Stimulated activated CD4-positive, alpha-beta T cell treated with anti-CD3 and anti-CD28 coated beads, Interleukin-1b, Interleukin-23, amount 100 ng/mL, for 48 hours (primary cell): ENCODE measurements at places on chromosomes 7 and 10.

DNA sequence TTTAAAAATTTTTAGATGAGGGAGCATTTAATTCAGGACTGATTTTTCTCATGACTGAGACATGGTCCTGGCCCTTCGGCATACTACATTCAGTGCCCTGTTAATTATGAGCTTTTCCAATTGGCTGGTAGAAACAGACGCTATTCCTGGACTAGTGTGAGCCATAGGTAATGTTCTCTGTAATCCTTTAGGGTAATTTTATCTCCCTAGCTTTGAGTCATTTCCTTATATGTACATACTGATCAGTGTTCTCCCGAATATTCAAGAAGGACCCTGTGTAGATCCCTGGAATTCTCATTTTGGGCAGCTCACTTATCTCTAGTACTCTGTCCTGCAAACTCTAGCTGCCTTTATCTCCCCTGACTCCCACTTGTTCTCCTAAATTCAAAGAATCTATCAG, 92.6 kb upstream of the NPY start:
- no peak for DNase-seq

GRCh38 chr7:44431091-44431608, 59.3 kb downstream of the NUDCD3 start:
- DNase-seq, result no peak

GRCh38 chr10:67015225-67015624, 89.4 kb downstream of the LRRTM3 start:
- no peak for DNase-seq

DNA sequence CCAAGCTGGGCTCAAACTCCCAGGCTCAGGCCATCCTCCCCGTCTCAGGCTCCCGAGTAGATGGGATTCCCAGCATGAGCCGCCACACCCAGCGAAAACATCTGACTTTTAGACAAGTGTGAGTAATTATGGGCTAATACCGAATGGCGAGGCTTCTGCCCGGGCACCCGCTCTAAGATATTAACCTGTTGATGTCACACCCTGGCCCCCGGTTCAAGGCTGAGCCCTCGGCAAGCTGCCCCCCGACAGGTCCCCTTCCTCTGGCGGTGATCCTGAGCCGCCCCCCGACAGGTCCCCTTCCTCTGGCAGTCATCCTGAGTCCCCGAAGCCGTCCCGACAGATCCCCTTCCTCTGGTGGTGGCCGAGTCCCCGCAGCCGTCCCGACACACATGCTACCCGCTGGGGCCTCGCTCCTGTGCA, 5.2 kb downstream of the PSMG3 start:
- no peak for DNase-seq

- DNase-seq, result no peak
Observed at GRCh38 chr7:140719721-140720120, 23.2 kb downstream of the NDUFB2 start.

GRCh38 chr10:58943960-58944359, 232.5 kb upstream of the PHYHIPL start:
- no peak for DNase-seq

GRCh38 chr10:13633689-13634088, 46.9 kb downstream of the PRPF18 start:
- no peak for DNase-seq

DNA sequence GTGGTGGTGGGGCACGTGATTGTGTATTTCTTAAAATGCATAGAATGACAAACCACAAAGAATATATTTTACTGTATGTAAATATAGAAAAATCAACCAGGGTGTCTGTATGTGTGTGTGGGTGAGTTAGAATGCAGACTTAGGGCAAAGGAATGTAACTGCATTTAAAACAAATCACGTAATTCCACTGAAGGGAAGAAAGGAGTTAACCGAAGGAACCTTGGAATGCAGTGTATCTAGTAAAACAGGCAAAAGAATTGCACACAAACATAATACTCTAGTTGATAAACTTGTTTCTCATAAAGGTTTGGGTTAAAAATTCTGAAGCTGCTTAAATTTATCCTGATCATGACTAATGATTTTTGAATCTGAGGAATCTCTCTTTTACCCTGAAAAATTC, 134.9 kb downstream of the ADRA2A start:
- no peak for DNase-seq

- no peak for DNase-seq
Observed at GRCh38 chr7:112882511-112882910, 92.3 kb upstream of the TMEM168 start.

GRCh38 chr10:15805395-15806058, 54.8 kb downstream of the MINDY3 start:
- DNase-seq, result no peak

- no peak for DNase-seq
Observed at GRCh38 chr7:112635742-112636141, 154.5 kb downstream of the TMEM168 start.

DNA sequence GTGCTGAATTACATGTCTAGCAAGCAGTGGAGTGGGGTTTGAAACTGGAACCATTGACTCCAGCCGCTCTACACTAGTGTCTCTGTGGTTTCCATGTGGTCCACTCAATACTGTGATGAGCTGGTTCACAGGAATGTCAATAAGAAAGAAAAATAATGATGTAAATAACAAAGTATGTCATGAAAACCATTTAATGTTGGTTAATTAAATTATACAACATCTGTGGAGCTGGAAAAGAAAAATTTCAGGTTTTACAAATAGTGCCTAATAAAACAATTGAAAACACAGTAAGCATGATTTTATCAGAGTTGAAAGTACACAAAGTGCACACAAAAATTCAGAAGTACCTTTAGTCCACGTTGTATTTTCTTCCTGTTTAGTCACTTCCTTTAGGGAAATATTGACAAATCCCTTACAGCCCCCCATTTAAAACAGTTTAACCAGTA, 28.7 kb upstream of the NAMPT start:
- no peak for DNase-seq

- DNase-seq, result no peak
Observed at GRCh38 chr7:93719546-93719945, 145.0 kb upstream of the CALCR start.

GRCh38 chr7:68752485-68753178, 845.6 kb upstream of the AUTS2 start:
- no peak for DNase-seq

DNA sequence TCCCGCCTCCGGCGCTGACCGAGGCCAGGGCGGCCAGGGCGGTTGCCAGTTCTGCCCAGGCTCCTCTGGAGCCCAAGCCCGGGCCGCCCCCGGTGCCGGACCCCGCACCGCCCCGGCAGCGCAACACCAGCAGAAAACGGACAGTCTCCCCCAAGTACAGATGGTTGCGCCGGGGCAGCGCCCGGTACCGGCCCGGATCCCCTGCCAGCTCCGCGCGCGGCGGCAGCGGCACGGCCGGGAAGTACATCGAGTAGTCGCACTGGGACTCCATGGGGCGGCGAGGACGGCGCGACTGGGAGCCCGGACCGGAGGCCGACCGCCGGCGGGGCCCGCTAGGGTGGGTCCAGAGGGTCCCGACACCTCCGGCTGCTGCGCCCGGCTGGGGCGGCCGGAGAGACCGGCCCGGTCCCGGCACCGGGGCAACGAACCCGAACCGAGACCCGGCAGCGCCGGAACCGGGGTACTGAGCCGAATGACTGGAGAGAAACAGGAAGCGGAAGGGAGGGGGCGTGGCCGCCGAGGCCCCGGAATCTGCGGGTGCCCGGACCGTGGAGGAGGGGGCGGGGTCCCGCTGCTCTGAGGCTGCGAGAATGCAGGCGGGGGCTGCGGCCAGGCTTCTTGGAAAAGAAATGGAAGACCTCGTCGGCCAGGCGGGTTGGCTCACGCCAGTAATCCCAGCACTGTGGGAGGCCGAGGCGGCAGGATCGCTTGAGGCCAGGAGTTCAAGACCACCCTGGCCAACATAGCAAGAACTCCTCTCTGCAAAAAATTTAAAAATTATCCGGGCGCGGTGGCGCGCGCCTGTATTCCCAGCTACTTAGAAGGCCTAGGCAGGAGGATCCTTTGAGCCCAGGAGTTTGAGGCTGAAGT, at the start of gene TRAPPC14:
TRAPPC14 (minus strand) TSS at position 495 of the 870 bp plus-strand sequence; CDS start at position 271, 224 bp downstream.
- DNase-seq, result peak; percentile 89
